GM23248 (cell line): ENCODE measurements at places on chromosomes 7 and 10. TPM values are rescaled to one million over a fixed set of nuclear protein-coding genes. Genes with fewer than 3 reads are reported as not detected.

PPP3CB gene
- 29.5 and 37.6 TPM in 2 replicates for total RNA-seq

BMI1 gene
- 66.0 and 77.1 TPM in 2 replicates for total RNA-seq

GBX1 gene
- total RNA-seq = not detected in 2 replicates

SAMD9 gene
- total RNA-seq = 26.2 and 31.2 TPM in 2 replicates

ACTL6B gene
- total RNA-seq = not detected in 2 replicates

TACR2 gene
- 0.54 TPM in 1 of 2 replicates, not detected in the other for total RNA-seq

TYW1 gene
- total RNA-seq = 11.1 and 62.0 TPM in 2 replicates

PDCD11 gene
- 25.2 and 26.6 TPM in 2 replicates for total RNA-seq

GPR26 gene
- not detected in 2 replicates for total RNA-seq

ITGA8 gene
- 0.32 TPM in 1 of 2 replicates, not detected in the other for total RNA-seq

EN2 gene
- total RNA-seq = not detected in 2 replicates

EPHB4 gene
- 26.9 and 32.9 TPM in 2 replicates for total RNA-seq

HSPA12A gene
- total RNA-seq = 4.8 and 4.9 TPM in 2 replicates

ASCC1 gene
- total RNA-seq = 21.5 and 25.2 TPM in 2 replicates

PIP gene
- total RNA-seq = not detected in 2 replicates

KCNIP2 gene
- 0.22 TPM in 1 of 2 replicates, not detected in the other for total RNA-seq

GPR85 gene
- 5.1 and 7.2 TPM in 2 replicates for total RNA-seq

CFAP70 gene
- 0.38 and 0.43 TPM in 2 replicates for total RNA-seq

AGMO gene
- not detected in 2 replicates for total RNA-seq

SOSTDC1 gene
- not detected in 2 replicates for total RNA-seq

WEE2 gene
- total RNA-seq = not detected in 2 replicates

ABCB4 gene
- total RNA-seq = 0.43 and 0.51 TPM in 2 replicates

CALCR gene
- not detected in 2 replicates for total RNA-seq

FGFR2 gene
- total RNA-seq = not detected in 2 replicates

ZSCAN25 gene
- 7.2 and 9.7 TPM in 2 replicates for total RNA-seq

OR13A1 gene
- total RNA-seq = not detected in 2 replicates

FRAT1 gene
- 1.6 and 1.8 TPM in 2 replicates for total RNA-seq
